ENCODE measurements at places on chromosomes 6 and 20. TPM values are rescaled to one million over a fixed set of nuclear protein-coding genes. Genes with fewer than 3 reads are reported as not detected.

SRSF12 gene
- total RNA-seq: 1.2 TPM

WFDC10B gene
- not detected for total RNA-seq

SOBP gene
- total RNA-seq: 0.21 TPM

PCSK2 gene
- not detected for total RNA-seq

FNDC11 gene
- total RNA-seq: 3.1 TPM
